ENCODE measurements at places on chromosomes 6 and 20.

DNA sequence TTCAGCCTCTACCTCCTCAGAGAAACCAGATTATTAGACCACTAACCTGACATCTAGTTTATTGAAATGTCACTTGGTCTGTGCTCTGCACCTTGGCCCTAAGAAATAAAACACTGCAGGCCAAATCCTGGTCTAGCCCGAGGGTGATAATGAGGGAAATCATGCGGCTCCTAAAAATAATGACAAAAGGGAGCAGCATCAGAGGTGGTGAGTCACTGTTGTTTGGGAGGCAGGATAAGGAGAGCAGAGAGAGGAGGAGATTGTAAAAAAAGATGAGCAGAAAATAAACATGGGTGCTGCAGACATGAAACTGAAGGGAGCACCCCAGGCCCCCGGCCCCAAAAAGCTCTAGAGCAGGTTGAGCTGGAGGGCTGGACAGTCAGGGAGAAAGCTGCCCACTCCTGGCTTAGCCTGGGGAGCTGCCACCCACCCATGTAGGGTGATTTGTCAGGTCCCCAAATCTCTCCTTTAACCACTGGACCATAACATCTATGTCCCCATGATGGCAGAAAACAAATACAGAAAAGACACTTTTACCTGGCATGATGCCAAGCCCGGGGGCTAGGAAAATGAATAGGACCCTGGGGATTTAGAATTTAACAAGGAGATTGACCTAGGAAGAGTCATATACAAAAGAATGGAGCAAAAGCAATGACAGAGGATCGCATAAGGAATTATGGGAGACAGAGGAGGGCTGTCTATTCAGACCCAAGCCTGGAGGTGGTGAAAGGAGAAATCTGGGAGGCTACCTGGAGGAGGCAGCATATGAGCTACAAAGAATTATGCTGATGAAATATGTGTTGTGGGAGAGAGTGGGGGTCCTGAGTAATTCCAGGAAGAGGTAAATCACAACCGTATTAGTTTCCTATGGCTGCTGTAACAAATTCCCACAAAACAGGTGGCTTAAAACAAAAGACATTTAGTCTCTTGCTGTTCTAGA is 103.7 kb downstream of the SNAP25 start:
- no peak for DNase-seq

DNA sequence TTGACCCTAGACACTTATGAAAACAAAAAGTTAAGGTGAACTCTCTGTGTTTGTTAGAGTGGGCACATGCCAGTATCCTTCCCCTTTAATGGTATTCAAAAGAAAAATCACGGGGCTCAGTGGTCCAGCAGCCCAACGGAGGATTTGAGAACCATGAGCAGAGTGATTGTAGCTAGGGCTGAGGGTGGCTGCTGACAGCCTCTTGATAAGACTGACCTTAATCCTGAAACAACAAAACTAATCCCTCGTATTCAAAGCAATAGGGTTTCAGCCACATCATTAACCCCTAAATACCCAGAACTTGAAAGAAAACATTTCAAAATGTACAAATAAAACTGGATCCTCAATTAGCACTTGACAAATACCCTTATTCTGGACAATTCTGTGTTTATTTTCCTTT is 95.1 kb downstream of the SNAP25 start:
- DNase-seq = no peak

- DNase-seq = no peak
Observed at GRCh38 chr6:38974389-38975151, 74.0 kb upstream of the GLP1R start.

DNA sequence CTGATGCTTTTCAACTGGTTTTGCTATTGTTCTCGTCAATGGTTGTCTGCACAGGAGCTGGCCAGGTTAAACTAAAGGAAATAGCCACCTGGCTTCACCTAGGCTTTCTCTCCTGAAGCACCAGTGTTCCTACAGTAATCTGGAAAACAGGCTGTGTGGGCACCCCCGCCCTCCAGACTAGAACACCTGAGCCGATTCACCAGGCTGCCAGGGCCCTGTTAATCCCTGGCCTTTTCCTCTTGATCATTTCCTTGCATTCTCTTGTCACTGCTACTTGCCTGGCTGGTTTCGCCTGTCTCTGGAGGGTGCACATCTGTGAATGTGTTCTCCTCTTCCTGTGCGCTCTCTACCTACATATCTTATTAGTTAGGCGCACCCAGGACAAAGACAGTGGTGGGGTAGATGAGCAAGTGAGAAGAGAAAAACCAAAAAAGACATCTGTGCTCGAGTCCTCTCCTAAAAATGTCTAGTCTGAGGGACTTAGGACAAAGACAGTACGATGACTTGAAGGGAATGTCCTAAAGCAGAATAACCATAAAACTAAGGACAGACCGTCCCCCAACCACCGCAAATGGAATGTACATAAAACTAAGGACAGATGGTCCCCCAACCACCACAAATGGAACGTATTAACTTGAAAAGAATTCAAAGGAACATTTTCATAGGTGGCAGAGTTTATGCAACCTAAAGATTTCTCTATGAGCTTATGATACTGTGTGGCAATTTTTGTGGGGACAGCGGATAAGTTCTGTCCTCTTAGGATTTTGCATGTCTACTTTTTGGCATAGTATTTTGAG is 45.9 kb upstream of the EMILIN3 start:
- no peak for DNase-seq

- no peak for DNase-seq
Observed at GRCh38 chr6:35640017-35640664, 48.6 kb downstream of the FKBP5 start.

DNA sequence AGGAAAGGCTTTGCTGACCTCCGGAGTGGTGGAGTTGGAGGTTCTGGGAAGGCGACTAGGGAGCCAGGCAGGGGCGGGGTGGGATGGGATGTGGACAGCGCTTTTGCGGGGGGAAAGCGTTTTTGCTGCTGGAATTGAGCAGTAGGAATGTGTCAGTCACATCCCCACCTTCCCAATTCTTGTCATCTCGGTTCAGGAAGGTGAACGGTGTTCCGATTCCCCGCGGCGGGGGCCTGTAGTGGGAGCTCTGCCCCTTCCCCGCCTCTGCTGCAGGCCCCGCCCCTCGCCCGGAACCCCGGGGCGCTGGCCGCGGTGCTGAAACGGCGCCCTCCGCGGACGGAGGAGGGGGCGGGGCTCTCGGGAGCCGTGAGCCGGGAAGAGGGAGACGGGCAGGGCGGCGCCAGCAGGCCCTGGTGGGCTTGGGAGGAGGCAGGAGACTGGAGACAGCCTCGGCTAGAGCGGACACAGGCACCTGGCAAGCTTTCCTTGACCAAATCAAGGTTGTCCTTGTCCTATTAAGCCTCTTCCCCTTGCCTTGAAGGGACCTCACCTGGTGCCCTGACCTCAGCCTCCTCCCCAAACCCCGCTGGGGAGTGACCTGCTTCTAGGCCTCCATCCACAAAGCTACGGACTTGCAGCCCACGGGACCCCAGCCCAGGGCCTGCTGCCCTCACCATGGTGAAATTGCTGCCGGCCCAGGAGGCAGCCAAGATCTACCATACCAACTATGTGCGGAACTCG is at the start of gene LHFPL5:
TSS of gene LHFPL5 (plus strand) at position 357 of the 741 bp plus-strand sequence. CDS start at position 676, 319 bp downstream.
- peak; percentile 63 for DNase-seq

- DNase-seq = peak; percentile 54
Observed at GRCh38 chr20:51220293-51220706, 197.4 kb upstream of the KCNG1 start.

- no peak for DNase-seq
Observed at GRCh38 chr20:45336530-45337366, 11.5 kb downstream of the SDC4 start.

Data from suppressor macrophage (primary cell).